ENCODE measurements at places on chromosomes 6 and 20. TPM values are rescaled to one million over a fixed set of nuclear protein-coding genes. Genes with fewer than 3 reads are reported as not detected.

GRCh38 chr6:56288347-56288746 lies 41.0 kb upstream of the COL21A1 start:
- no peak for DNase-seq

GRCh38 chr6:40498148-40498547 lies 89.0 kb downstream of the LRFN2 start:
- DNase-seq = no peak

DNA sequence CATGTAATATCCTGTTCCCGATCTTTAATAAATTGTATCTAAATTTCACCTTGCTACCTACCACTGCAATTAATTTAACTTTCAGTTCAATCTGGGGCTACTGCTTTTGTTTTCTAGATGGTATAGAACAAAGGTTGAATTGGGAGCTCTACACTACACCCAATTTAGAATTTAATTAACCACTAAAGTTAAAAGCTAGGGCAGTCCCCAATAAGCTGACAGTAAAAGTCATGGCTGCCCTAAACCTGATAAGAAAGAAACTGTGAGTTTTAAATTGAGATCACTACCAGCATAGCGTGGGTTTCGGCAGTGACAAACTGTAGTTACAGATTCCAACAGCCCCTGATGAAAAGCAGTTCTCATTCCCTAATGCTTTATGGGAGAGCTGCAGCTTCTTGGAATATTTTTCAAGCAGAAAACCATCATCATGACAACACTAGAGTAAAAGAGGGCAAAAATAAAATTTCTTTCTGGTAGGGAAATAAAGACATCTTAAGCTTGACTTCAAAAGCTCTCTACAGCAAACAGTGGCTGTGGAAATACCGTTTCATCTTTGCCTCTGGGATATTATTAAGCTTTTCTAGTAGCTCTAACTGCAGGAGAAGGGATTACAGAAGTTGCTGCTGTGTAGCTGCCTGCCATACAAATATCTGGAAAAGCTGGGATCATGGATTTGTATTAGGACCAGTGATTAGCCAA lies 1372.1 kb downstream of the EPHA7 start:
- DNase-seq = no peak

- no peak for DNase-seq
Measured at GRCh38 chr6:38774929-38775707, 60.0 kb downstream of the DNAH8 start.

- no peak for DNase-seq
Measured at GRCh38 chr6:44667668-44668390, 280.3 kb downstream of the CDC5L start.

GRCh38 chr6:54198134-54198533 lies 86.9 kb downstream of the MLIP start:
- DNase-seq = no peak

DNA sequence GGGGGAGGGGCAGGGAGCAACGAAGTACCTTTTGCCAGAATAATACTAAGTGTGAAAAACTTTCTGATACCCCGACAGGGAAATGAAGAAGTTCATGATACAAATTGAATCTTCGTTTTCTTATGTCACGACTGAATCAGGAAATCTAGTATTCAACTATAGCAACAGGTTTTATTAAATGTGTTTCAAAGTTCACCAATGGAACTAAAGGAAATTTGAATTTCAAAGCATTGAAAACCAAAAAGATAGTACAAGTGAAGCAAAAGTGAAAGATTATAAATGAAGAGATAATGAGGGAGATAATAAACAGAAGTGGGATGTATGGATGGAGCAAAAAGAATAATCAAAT lies 333.2 kb downstream of the ADGRB3 start:
- DNase-seq = no peak

GRCh38 chr6:158050107-158050735 lies 68.6 kb downstream of the SYNJ2 start:
- DNase-seq = no peak

DNA sequence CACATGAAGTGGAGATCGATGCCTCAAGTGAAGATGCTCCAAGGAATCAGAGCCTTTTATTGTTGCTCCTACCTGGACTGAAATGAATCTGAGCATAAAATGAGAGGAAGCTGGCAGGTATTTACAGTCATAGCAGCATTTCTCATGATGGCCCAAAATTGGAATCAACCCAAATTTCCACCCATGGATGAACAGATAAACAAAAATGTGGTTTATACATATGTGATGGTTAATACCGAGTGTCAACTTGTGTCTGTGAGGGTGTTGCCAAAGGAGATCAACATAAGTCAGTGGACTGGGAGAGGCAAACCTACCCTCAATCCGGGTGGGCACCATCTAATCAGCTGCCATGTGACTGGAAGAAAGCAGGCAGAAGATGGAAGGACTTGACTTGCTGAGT lies 178.2 kb downstream of the PTPRT start:
- DNase-seq = no peak

- no peak for DNase-seq
Measured at GRCh38 chr6:80466981-80467380, 360.5 kb downstream of the BCKDHB start.

- DNase-seq = no peak
Measured at GRCh38 chr6:159831373-159831679, 31.2 kb downstream of the PNLDC1 start.

- DNase-seq = no peak
Measured at GRCh38 chr6:167717455-167717854, 109.3 kb upstream of the AFDN start.

DNA sequence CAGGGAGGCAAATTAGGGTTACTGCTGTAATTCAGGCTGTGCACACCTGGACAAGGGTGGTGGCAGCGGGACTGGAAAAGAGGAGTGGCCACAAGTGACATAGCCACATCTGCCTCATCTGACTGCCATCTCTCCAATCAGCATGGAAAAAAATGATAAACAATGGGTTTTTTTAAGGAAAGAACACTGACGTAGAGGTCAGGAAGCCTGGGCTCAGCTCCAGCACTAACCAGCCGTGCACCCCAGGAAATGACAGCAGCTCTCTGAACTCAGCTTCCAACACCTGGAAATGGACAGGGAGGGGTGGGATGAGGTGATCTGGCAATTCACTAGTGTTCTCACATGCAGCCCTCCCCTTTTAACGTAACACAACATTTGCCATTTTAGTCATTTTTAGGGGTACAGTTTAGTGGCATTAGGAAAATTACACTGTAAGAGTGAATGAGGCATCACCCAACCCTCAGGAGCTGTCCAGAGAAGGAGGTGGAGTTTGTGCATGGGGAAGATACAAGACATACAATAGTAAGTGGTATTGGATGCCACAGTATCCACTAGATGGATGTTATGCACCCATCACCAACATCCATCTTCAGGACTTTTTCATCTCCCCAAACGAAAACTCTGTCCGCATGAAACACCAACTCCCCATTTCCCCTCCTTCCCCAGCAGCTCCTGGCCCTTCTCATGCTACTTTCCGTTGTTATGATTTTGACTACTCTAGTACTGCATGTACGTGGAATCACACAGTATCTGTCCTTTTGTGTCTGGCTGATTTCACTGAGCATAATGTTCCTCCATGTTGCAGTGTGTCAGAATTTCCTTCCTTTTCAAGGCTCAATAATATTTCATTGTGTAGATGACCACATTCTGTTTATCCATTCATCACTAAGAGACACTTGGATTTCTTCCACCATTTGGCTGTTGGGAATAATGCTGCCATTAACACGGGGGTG lies 215.5 kb upstream of the ECI2 start:
- DNase-seq = peak; percentile 34

- DNase-seq = no peak
Measured at GRCh38 chr6:43803783-43804549, 34.0 kb downstream of the VEGFA start.

DNA sequence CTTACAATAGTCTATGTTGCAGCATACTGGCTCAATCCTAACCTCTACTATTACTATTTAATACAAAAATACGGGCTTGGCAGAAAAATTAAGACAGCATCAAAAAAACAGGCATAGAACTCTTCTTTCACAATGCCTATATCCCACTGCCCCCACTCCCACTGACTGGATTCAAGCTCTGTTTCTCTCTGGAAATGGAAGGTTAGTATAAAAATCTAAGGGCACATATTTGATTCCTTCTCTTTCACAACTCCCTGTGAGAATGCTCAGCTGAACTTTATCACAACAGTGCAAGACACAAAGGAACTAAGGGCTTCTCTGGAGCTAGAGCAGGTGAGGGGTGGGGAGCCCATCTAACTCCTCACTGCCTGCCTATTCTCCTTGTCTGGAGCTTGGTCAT lies 258.4 kb upstream of the FAM83B start:
- no peak for DNase-seq

GRCh38 chr20:19850198-19850533 lies 92.1 kb downstream of the RIN2 start:
- peak; percentile 50 for DNase-seq

GRCh38 chr6:47221565-47221964 lies 88.1 kb downstream of the TNFRSF21 start:
- no peak for DNase-seq

- DNase-seq = no peak
Measured at GRCh38 chr6:38113825-38114576, 294.5 kb downstream of the ZFAND3 start.

GRCh38 chr6:128131566-128131965 lies 230.7 kb upstream of the THEMIS start:
- DNase-seq = peak; percentile 26

DNA sequence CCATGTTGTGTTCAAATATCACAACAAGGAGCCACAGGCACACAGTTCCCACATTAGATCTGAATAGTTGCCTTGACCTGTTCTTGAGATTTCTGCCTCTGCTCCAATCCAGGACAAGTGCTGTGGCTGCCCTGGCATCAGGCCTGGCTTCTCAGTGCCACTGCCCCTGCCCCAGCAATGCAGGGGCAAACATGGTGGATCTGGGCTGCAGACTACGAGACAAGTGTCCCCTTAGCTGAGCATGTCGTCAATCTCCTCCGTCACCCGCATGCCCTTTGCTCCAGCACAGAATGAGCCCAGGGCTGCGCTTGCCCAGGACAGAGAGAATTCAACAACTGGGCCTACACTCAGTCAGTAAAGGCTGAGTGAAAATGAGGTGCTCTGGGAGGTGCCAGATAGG lies 201.6 kb downstream of the SYNDIG1 start:
- DNase-seq = no peak

DNA sequence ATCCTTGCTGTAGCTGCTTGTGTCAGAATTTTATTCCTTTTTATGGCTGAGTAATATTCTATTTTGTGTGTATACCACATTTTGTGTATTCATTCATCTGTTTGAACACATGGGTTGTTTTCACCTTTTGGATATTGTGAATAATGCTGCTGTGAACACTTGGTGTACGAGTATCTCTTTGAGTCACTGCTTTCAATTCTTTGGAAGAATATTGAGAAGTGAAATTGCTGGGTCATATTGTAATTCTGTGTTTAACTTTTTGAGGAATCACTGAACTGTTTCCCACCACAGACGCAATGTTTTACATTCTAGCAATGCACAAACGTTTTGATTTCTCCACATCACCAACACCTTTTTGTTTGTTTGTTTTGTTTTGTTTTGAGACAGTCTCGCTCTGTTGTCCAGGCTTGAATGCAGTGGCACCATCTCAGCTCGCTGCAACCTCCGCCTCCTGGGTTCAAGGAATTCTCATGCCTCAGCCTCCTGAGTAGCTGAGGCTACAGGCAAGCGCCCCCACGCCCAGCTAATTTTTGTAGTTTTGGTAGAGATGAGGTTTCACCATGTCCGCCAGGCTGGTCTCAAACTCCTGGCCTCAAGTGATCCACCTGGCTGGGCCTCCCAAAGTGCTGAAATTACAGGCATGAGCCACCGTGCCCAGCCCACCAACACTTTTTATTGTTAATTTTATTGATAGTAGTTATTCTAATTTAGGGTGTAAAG lies 21.7 kb downstream of the CPXM1 start:
- DNase-seq = no peak

- no peak for DNase-seq
Measured at GRCh38 chr6:166387642-166388289, 5.0 kb upstream of the MPC1 start.

Gene ZNF335
- polyA plus RNA-seq = 15.0 TPM

Gene CPXM1
- polyA plus RNA-seq = 69.4 TPM

Gene KCNK16
- polyA plus RNA-seq = 0.31 TPM

Gene C6orf163
- polyA plus RNA-seq = 6.1 TPM

Gene ABHD16B
- not detected for polyA plus RNA-seq

Gene ENPP5
- 12.0 TPM for polyA plus RNA-seq

Gene SAMD5
- 29.7 TPM for polyA plus RNA-seq

Gene COL11A2
- polyA plus RNA-seq = 3.5 TPM

Gene BPIFB2
- not detected for polyA plus RNA-seq

Gene TBXT
- polyA plus RNA-seq = not detected

Gene CALHM6
- 6.1 TPM for polyA plus RNA-seq

Gene OLIG3
- polyA plus RNA-seq = not detected

Gene RSPH9
- 2.3 TPM for polyA plus RNA-seq

Gene KIF25
- 10.9 TPM for polyA plus RNA-seq

Gene RCAN2
- polyA plus RNA-seq = 2.9 TPM

Data from right lung (tissue), 10 donors.